ENCODE measurements at places on chromosomes 13 and 19.
A peak's percentile ranks its signal among the peaks of the same experiment; 100 is the strongest.

- DNase-seq: no peak
Observed at GRCh38 chr13:79382545-79383275, 23.3 kb downstream of the RBM26 start.

- DNase-seq: no peak
Observed at GRCh38 chr19:14369399-14370168, 11.7 kb upstream of the ADGRE5 start.

- DNase-seq: no peak
Observed at GRCh38 chr13:41224113-41225110, 30.0 kb upstream of the KBTBD7 start.

DNA sequence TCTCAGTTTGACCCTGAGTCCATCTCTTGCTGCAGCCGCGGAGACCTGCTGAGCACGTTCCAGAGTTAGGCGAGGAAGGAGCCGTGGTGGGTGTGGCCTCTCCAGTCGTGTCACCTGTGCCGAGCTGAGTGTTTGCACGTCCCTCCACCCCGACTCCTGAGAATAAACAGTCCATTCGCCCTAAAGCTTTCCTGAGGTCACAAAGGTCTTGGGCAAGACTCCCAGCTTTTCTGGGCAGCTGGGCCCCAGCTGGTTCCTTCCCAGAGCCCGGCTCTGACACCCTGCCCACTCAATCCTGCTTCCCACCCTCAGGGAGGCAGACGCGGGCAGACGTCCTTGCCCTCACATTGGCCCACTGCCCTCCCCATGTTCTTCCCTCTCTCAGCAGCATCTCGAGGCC is 142.2 kb downstream of the KCTD15 start:
- DNase-seq: no peak

DNA sequence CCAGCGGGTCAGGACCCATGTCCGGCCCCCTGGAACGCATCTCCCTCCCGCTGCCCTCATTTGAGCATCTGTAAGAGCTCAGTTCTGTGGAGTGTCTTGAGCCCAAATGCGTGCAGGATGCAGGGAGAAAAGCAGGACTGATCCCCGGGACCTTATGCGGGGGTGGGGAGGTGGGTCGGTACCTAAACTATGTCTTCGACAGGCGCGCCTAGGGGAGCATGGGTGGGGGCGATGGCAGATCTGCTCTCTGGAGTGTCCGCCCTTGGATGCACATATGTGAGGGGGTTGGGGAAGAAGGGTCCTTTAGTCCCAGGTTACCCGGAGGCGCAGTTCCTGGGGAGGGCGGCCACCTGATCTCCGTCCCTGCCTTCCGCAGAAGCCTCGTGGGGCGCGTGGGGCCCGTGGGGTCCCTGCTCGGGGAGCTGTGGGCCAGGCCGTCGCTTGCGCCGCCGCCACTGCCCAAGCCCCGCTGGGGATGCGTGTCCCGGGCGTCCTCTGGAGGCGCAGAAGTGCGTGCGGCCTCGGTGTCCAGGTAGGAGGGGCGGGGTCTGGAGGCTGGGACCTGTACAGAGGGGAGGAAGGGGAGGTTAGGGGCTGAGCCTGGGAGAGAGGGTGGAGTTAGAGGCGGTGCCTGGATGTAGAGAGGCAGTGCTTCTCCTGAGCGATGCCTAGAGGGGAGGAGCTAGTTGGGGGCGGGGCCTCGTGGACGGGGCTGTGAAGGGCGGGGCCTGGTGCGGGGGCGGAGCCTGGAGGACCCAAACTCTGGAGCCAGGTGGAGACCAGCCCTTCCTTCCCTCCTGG is 2.9 kb downstream of the CILP2 start:
- DNase-seq: no peak

DNA sequence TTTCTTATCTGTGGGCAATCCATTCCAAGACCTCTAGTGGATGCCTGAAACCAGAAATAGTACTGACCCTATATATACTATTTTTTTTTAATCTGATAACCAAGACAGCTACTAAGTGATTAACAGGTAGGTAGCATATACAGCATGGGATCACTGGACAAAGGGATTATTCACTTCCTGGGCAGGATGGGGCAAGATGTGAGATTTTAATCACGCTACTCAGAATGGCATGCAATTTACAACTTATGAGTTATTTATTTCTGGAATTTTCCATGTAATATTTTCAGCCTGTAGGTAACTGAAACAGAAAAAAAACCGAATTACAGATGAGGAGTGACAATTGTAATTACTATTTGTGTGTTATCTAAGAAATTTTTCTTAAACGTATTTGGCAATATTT is 41.2 kb downstream of the ZIC2 start:
- no peak for DNase-seq

DNA sequence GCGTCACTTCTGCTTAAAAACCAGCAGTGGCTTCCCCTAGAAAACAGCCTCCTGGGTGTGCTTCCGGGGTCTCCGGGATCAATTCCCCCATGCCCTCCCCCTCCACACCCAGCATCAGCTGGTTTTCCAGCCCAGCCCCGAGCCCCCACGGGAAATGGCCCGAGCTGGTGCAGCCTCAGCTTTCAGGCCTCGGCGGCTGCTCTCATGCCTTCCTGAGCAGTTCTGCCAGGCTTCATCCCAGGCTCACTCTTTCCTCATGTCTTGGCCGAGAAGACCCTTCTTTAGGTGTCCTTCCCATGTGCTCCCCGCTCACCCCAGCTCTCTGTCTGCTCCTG is 103.1 kb upstream of the RNF113B start:
- DNase-seq: no peak

- DNase-seq: no peak
Observed at GRCh38 chr19:2774953-2775555, 8.0 kb downstream of the SGTA start.

DNA sequence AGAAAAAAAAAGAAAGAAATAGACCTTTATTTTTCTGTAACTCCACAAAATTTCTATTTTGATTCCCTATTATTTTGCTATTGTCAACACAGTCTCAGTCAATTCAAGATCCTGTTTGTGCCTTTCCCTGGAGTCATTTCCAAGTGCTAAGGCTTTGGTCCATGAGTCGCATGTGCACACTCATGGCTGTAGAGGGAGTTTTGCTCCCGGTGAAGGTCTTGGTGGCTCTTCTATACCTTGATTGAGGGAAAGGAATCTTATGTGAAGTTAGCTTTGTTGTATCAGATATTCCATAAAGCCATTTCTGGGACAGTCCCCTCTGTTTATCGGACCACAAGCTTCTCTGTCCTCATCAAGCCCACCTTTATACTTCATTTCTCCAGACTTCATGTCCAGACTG is 58.7 kb upstream of the ALOX5AP start:
- no peak for DNase-seq

- no peak for DNase-seq
Observed at GRCh38 chr13:91141543-91142061, 205.9 kb upstream of the MIR17HG start.

DNA sequence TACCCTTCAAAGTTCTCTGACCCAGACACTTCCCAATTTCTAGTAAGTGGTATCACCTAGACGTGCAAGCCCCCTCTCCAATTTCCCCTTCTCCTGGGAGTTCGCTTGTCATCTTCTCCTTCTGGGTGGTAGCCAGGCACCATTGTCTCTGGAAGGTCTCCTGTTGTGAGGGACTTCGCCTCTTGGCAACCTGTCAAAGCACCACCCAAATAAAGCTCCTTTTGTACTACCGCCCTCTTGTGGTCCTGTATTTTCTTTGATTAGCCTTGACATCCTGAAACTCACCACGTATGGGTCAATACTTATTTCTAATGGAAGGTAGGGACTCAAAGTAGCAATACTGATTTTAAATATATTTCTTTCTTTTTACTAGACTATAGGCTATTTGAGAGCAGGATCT is 8.2 kb downstream of the GPC5 start:
- no peak for DNase-seq

DNA sequence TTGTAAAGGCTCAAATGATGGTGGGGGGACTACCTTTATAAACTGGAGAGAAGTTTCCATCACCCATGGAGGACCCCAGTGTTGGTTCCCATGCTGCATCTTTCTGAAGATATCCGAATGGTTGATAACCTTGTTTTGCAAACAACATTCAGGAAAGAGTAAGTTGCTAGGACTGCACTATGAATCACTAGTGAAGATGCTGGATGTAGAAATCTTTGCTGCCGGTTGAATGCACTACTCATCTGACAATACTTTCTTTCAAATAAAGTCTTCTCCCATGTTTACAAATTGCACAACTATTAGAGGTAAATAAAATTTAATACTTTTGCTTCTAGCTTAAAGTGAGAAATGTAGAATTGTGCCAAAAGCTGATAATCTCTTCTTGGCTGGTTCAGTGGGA is 198.4 kb upstream of the SLITRK6 start:
- DNase-seq: no peak

- no peak for DNase-seq
Observed at GRCh38 chr13:99666146-99666805, 165.0 kb downstream of the TM9SF2 start.

DNA sequence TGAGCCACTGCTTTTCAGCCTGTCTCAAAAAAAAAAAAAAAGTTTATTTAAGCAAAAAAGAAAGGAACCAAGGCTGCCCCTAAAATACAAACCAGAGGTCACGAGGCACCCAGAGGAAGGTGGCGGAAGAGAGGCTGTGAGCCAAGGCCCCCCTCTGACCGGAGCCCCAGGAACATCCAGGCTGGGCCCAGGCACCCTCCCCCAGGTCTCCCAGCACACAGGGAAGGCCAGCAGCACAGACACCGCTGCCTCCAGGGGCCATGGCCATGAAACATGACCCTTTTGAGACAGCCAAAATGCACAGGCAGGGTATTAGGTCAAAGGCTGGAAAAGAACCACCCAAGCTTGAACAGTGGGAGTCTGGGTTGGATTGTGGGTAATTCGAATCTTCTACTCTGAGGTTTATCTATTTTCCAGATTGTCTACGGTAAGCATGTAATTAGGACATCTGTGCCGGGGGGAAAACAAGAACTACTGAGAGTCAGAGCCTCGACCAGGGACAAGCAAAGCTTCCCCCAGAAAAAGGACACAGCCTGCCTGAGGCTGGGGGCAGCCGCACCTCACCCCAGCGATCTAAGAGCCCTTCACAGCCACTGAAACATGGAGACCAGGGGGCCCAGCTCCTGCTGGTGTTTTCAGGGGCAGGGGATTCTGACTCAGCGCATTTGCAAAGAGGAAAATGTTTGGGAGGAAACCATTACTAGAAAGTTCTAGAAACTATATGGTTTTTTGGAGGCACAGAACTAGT is 8.4 kb downstream of the PEX11G start:
- no peak for DNase-seq

DNA sequence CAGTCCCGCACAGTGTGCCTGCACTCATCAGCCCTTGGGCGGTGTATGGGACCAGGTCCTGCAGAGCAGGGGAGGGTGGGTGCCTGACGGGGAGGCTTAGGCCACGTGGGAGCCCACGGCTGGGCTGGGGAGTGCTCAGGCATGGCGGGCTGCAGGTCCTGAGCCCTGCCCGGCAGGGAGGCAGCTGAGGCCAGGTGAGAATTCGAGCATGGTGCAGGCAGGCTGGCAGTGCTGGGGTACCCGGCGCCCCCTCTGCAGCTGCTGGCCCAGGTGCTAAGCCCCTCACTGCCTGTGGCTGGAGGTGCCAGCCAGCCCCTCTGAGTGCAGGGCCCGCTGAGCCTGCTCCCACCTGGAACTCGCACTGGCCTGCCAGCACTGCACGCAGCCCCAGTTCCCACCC is 630.9 kb upstream of the PCDH20 start:
- no peak for DNase-seq

DNA sequence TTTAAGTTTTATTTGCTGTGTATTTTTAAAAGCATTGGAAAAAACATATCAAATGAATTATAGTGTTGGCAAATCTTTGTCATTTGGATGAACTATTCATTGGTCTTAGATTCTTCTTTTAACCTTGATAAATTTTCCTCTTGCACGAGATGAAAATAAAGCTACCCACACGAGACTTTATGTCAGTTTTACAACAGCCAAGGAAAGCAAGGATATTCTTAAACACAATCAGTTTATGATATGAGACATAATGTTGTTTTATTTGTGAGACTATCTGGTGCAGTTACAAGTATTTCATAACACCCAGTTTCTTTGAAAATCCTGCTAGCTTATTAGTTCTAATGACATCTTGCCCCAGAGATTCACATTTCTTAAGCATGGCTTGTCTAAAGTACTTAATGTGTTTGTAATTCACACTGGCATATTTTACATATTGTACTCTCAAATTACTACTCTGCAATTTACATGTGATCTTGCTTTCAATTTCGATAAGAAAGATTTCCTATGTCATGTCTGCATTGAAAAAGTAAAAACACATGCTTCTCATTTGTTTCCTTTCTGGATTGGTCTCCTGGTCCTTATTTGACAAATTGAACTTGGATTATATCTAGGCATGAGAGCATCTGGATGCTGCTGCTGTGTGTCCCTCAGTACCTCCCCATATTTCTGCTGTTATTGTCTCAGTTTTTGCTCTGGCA is 955.5 kb upstream of the PCDH9 start:
- peak; percentile 8 for DNase-seq

DNA sequence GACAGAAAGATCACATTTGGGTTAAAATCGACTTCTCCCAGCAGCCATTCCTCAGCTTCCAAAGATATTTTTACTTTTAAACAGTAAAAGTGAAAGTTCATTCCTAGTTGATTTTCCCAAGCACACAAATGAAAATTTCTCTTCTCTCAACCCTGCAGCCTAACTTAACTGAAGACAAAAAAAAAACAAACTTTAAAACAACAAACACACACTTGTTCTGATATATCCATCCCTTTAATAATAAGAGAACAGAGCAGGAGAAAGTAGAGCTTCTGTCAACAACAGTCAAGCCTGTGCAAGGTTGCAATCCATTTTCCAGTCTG is 72.9 kb downstream of the STK24 start:
- DNase-seq: no peak

GRCh38 chr13:43263047-43263446 is 239.7 kb downstream of the DNAJC15 start:
- no peak for DNase-seq

- no peak for DNase-seq
Observed at GRCh38 chr13:31980830-31981229, 50.7 kb upstream of the FRY start.

DNA sequence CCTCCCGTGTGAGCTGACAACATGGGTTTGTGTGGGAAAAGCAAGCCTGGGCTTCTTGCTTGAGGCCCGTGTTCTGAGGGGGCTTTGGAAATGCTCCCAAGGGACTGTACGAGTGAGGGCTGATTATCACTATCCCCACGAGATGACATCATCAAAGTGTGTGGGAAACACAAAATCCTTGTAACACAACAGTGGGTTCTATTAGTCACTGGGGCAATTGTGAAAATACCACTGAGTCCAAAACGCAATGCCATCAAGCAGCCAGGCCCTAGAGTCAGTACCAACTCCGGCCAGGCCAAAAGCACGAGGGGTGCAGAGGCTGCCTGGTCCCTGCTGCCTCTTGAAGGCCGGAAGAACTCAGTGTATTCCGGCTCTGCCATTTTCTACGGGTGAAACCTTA is 29.6 kb downstream of the CAPS start:
- DNase-seq: no peak

All from retinal pigment epithelial cell (primary cell).